ENCODE measurements at places on chromosomes 12 and 14. TPM values are rescaled to one million over a fixed set of nuclear protein-coding genes. Genes with fewer than 3 reads are reported as not detected.

Gene PTCSC3
- total RNA-seq: not detected

Gene NTF3
- 0.09 TPM for total RNA-seq

Gene NUAK1
- total RNA-seq: 72.8 TPM

Gene ABCC9
- 0.11 TPM for total RNA-seq

Gene ERBB3
- total RNA-seq: 0.33 TPM

Gene ASB2
- not detected for total RNA-seq

Gene ASPG
- not detected for total RNA-seq

Gene FAM181A
- not detected for total RNA-seq

Gene AQP6
- not detected for total RNA-seq

Gene LGR5
- not detected for total RNA-seq

Gene DIO3
- total RNA-seq: not detected

Gene ARHGEF25
- total RNA-seq: 1.1 TPM

Gene RNASE1
- 0.98 TPM for total RNA-seq

Gene FZD10
- total RNA-seq: 1.8 TPM

Gene VSIG10
- total RNA-seq: 74.3 TPM

Gene KRT6C
- total RNA-seq: not detected

Gene KLRK1
- total RNA-seq: not detected

Gene IL31
- total RNA-seq: not detected

Gene FAM222A
- total RNA-seq: 0.22 TPM

Gene KCNK10
- not detected for total RNA-seq

Gene MNAT1
- total RNA-seq: 26.7 TPM

Gene SPTB
- total RNA-seq: under 0.01 TPM

Gene KRT79
- not detected for total RNA-seq

Gene LRCOL1
- total RNA-seq: 20.0 TPM

Gene KRT72
- not detected for total RNA-seq

Gene CISTR
- not detected for total RNA-seq

Gene SIVA1
- total RNA-seq: 74.5 TPM

Data from dermis lymphatic vessel endothelial cell (primary cell).